ENCODE measurements at places on chromosomes 2 and 18.

DNA sequence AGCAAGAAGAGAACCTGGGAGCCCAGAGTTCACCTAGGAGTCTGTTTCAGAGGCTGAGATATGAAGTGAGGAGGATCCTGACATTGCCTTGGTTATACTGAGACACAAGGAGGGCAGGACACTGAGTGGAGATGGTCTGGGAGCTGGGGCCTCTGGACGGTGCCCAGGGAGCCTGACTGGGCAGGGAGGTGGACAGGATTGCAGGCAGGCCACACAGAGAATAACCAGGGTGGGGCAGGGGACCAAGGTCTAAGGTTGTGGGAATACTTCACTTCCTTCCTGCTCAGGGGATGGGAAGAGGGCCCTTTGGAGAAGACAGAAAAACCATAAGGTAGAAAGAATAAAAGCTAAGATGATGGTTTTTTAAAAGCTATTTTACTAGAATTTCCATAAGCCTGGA is 18.7 kb downstream of the EDAR start:
- no peak for DNase-seq

- DNase-seq: no peak
Observed at GRCh38 chr2:234454433-234454832, 42.4 kb downstream of the ARL4C start.

GRCh38 chr2:3348767-3349166 is 28.9 kb downstream of the EIPR1 start:
- DNase-seq: no peak

- DNase-seq: no peak
Observed at GRCh38 chr2:6079405-6079804, 387.2 kb downstream of the SOX11 start.

- DNase-seq: no peak
Observed at GRCh38 chr2:236558036-236558435, 11.6 kb upstream of the ACKR3 start.

Data from stimulated activated CD4-positive, alpha-beta T cell treated with anti-CD3 and anti-CD28 coated beads, Interleukin-15, amount 100 ng/mL, for 24 hours (primary cell).